Keratinocyte (primary cell): ENCODE measurements at places on chromosomes 7 and 10. TPM values are rescaled to one million over a fixed set of nuclear protein-coding genes. Genes with fewer than 3 reads are reported as not detected.

GET4 gene
- 21.1 to 32.0 TPM (median 22.9 TPM) in 3 replicates for polyA plus RNA-seq

CHST15 gene
- 21.4 to 39.1 TPM (median 24.5 TPM) in 3 replicates for polyA plus RNA-seq

CCDC3 gene
- polyA plus RNA-seq: 0.25 to 0.39 TPM (median 0.35 TPM) in 3 replicates

PAPOLB gene
- not detected in 3 replicates for polyA plus RNA-seq
